ENCODE measurements at places on chromosomes 4 and X.

DNA sequence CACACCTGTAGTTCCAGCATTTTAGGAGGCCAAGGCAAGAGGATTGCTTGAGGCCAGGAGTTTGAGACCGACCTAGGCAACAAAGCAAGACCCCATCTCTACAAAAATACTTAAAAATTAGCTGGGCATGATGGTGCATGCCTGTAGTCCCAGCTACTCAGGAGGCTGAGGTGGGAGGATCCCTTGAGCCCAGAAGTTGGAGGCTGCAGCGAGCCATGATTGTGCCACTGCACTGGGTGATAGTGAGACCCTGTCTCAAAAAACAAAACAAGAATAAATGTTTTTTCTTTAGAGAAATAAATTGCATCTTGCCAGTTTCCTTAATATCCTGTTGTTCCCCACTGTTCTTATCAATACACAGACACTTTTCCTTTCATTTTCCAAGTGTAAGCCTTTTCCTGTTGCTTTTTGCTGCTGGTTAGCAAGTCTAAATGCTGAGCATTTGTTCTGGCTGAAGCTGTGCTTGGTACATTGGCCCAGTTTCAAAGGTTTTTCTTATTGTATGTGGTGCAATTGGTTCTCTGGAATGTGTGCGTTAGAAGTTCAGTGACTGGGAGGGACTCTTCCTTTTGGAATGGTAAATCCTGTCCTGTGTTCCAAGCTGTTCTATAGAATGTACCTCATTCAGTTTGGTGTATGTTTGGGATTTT lies 98.2 kb downstream of the AFF1 start:
- no peak for DNase-seq

DNA sequence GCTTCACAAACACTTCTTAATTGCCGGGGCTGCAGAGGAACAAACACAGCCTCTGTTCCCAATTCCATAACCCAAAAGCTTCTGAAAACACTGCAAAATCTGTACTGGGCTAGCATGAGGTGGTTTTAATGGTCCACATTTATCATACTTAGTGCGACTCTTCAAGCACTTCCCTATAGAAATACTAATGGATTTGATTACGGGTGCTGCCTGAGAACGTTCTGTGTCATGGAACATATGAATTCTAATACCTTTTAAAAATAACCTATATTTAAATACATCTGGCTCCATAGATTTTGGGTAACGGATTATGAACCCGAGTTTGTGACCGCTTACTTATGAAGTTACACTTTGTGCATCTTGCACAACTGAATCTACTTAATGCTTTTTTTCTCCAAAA lies 35.4 kb upstream of the STS start:
- no peak for DNase-seq

- no peak for DNase-seq
These were observed 207.6 kb upstream of the MAMLD1 start for GRCh38 chrX:150155436-150156035.

DNA sequence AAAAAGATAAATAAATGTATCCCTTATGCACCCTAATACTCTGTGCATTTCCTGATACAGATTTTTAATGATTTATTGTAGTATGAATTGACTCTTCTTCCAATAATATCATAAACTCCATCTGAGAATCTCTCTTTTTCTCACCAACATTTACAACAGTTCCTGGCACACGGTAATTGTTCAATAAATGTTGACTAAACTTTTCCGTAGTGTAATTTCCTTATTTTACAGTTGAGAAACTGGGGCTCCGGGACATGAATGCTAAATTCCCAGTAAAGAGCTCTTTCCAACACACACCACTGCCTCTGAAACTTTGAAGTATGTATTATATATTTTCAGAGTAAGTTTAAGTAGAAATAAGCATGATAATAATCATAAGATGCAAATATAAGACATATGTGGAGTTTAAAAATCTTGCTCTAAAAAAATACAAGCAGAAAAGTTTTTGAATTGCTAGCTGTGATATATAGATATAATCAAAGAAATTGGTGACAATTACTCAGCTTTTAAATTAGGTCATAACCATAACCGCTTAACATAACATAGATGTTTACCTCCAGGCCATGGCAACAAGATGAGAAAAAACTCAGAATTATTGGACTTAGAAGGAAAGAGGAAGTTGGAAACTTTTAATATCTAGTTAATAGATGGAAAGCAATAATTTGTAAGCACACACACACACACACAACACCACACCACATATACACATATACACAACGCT lies 28.2 kb upstream of the ANTXR2 start:
- DNase-seq = no peak

DNA sequence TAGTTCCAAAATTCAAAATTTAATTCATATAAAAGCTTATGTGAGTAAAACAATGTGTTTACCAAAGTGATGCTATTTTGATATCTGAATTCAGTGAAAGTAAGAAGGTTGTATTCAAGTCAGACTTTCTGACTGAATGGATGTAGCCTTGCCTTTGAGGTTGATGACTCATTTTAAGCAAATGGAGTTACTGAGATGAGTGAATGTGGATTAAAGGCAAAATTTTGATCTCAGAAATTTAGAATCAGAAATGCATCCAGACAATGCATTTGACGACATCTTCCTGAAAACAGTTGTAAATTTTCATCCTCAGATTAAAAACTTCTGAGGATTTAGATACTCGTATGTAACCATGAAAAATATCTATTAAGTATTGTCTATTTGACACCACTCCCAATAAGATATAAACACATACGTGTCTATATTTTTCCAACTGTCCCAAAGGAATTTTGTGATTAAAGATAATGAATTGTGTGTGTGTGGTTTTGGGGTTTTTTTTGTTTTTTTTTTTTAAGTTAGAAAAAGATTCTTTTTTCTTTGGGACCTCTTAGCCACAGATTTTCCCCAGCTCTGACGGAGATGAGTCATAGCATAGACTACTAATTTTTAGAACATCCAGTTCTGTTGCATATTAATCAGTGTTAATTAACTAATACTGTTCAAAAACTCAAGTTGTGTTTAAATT lies 34.4 kb downstream of the NFKB1 start:
- DNase-seq = no peak
